DND-41 (cell line): ENCODE measurements at places on chromosomes 3 and 15.

GRCh38 chr3:147372525-147373027, 33.8 kb downstream of the ZIC4 start:
- H3K36me3 ChIP-seq: no peaks in the 10 kb centered on the region
- DNase-seq: no peak
- no peak overlapping the region for H3K4me3 ChIP-seq
- H3K27me3 ChIP-seq: no peaks in the 10 kb centered on the region
- no peaks in the 10 kb centered on the region for H3K4me1 ChIP-seq

- no peaks in the 10 kb centered on the region for H3K36me3 ChIP-seq
- no peaks in the 10 kb centered on the region for H3K4me1 ChIP-seq
- H3K27ac ChIP-seq: no peak overlapping the region
Observed at GRCh38 chr3:167274141-167274874, 105.8 kb downstream of the ZBBX start.

DNA sequence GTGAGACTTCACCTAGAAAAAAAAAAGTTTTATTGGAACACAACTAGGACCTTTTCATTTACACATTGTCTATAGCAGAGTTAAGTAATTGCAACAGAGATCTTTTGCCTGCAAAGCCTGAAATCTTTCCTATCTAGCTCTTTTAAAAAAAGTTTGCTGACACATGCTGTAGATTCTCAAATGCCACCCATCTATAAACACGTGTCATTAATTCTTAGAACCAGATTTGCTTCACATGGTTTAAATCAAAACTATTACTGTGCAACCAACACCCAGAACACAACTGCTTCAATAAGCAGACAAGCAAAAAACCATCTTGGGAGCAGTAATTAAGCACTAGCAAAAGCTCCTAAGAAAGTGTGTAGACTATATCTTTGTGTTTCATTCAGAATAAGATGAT, 55.0 kb downstream of the OXSM start:
- H3K4me3 ChIP-seq: no peak overlapping the region
- DNase-seq: no peak
- no peak overlapping the region for H3K27ac ChIP-seq
- H3K36me3 ChIP-seq: no peaks in the 10 kb centered on the region
- H3K4me1 ChIP-seq: no peaks in the 10 kb centered on the region
- H3K27me3 ChIP-seq: peaks cover under 1% of the 10 kb centered on the region

- no peak overlapping the region for H3K4me3 ChIP-seq
- H3K27me3 ChIP-seq: no peaks in the 10 kb centered on the region
- DNase-seq: no peak
- no peak overlapping the region for H3K27ac ChIP-seq
- no peaks in the 10 kb centered on the region for H3K4me1 ChIP-seq
Observed at GRCh38 chr3:172326993-172327392, 121.3 kb downstream of the GHSR start.

- no peaks in the 10 kb centered on the region for H3K36me3 ChIP-seq
- peaks cover 2% of the 10 kb centered on the region for H3K27me3 ChIP-seq
- H3K27ac ChIP-seq: no peak overlapping the region
- DNase-seq: no peak
- H3K4me3 ChIP-seq: no peak overlapping the region
- H3K4me1 ChIP-seq: no peaks in the 10 kb centered on the region
Observed at GRCh38 chr3:43473244-43473643, 148.6 kb downstream of the ANO10 start.

- H3K27me3 ChIP-seq: no peaks in the 10 kb centered on the region
- H3K4me1 ChIP-seq: no peaks in the 10 kb centered on the region
- DNase-seq: peak; percentile 55
- no peak overlapping the region for H3K4me3 ChIP-seq
- no peaks in the 10 kb centered on the region for H3K36me3 ChIP-seq
Observed at GRCh38 chr15:66774001-66774814, 72.2 kb downstream of the SMAD6 start.

DNA sequence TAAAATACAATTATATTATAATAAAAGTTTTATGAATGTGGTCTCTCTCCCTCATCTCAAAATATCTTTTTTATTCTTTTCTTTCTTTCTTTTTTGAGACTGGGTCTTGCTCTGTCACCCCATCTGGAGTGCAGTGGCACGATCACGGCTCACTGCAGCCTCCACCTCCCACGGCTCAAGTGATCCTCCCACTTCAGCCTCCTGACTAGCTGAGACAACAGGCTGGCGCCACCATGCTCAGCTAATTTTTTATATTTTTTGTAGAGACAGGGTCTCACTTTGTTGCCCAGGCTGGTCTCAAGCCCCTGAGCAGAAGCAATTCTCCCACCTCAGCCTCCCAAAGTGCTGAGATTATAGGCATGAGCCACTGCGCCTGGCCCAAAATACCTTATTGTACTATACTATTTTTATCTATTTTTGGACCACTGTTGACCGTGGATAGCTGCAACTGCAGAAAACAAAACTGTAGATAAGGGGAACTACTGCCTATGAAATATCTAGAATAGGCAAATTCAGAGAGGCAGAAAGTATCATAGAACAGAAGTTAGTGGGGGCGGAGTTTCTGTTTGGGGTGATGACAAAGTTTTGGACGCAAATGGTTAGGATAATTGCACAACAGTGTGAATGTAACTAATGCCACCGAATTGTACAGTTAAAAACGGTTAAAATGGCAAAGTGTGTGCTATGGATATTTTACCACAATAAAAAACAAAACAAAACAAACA, 66.6 kb downstream of the SLC12A8 start:
- H3K4me1 ChIP-seq: no peaks in the 10 kb centered on the region
- H3K36me3 ChIP-seq: no peaks in the 10 kb centered on the region
- no peak for DNase-seq

GRCh38 chr3:185327062-185327461, 35.9 kb upstream of the MAP3K13 start:
- H3K36me3 ChIP-seq: no peaks in the 10 kb centered on the region
- no peak overlapping the region for H3K27ac ChIP-seq
- H3K4me3 ChIP-seq: no peak overlapping the region
- H3K4me1 ChIP-seq: no peaks in the 10 kb centered on the region
- peaks cover 14% of the 10 kb centered on the region for H3K27me3 ChIP-seq

GRCh38 chr3:54853573-54854404, 74.1 kb downstream of the LRTM1 start:
- H3K4me1 ChIP-seq: no peaks in the 10 kb centered on the region
- H3K27me3 ChIP-seq: peaks cover 16% of the 10 kb centered on the region
- no peaks in the 10 kb centered on the region for H3K36me3 ChIP-seq
- H3K27ac ChIP-seq: no peak overlapping the region

GRCh38 chr3:127228866-127229265, 35.9 kb downstream of the PRR23E start:
- peaks cover 5% of the 10 kb centered on the region for H3K4me1 ChIP-seq
- H3K27ac ChIP-seq: no peak overlapping the region
- no peak overlapping the region for H3K4me3 ChIP-seq
- H3K27me3 ChIP-seq: no peaks in the 10 kb centered on the region
- no peaks in the 10 kb centered on the region for H3K36me3 ChIP-seq
- no peak for DNase-seq

DNA sequence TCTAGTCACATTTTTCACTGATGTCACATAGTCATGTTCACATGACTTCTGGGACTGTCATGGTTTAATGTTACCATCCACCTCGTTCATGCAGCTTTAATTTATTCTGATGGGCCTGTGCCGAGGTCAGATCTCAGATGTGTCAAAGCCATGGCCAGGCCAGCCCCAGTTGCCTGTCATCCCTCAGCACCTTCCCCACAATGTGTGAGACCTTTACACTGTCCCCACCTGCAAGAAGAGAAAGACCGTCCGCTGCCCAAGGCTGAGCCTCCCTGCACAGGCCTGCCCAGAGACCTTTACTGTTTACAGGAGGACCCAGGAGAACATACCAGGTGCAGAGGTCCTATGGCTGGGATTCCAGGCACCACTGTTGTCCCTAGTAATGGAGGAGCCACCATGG, 12.8 kb upstream of the KLF15 start:
- no peaks in the 10 kb centered on the region for H3K4me1 ChIP-seq
- no peaks in the 10 kb centered on the region for H3K36me3 ChIP-seq
- DNase-seq: no peak
- no peak overlapping the region for H3K27ac ChIP-seq

DNA sequence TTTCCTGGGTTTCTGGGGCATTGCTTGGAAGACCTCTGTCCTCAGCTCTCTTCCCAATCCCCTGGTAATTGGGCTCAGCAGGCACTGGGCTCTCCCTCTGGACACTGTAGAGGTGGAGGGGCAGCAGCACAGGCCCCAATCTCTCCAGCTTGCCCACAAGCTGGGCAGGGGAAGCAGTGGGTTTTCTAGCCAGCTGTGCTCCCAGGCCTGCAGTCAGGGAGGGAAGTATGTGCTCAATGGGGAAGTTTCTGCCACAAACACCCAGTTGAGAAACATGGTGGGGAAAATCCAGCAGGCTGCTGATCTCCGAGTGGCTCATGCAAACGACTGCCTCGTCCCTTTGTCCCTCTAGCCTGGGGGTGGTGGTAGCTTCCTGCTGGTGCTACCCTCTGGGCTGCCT, 12.8 kb upstream of the RFT1 start:
- no peak for DNase-seq
- peaks cover 3% of the 10 kb centered on the region for H3K27me3 ChIP-seq
- H3K36me3 ChIP-seq: no peaks in the 10 kb centered on the region

GRCh38 chr15:45343258-45343860, 35.0 kb downstream of the GATM start:
- no peak overlapping the region for H3K4me3 ChIP-seq
- H3K4me1 ChIP-seq: no peaks in the 10 kb centered on the region
- no peak overlapping the region for H3K27ac ChIP-seq

- H3K4me1 ChIP-seq: peaks cover 61% of the 10 kb centered on the region
- no peak overlapping the region for H3K4me3 ChIP-seq
- H3K27me3 ChIP-seq: no peaks in the 10 kb centered on the region
- H3K36me3 ChIP-seq: peaks cover 56% of the 10 kb centered on the region
- peak; percentile 57 for DNase-seq
Observed at GRCh38 chr15:98956796-98957553, 50.6 kb downstream of the PGPEP1L start.

- no peak overlapping the region for H3K4me3 ChIP-seq
- H3K27me3 ChIP-seq: no peaks in the 10 kb centered on the region
- no peaks in the 10 kb centered on the region for H3K36me3 ChIP-seq
- DNase-seq: no peak
- no peaks in the 10 kb centered on the region for H3K4me1 ChIP-seq
- no peak overlapping the region for H3K27ac ChIP-seq
Observed at GRCh38 chr3:115323380-115323779, 176.3 kb upstream of the ZBTB20 start.

DNA sequence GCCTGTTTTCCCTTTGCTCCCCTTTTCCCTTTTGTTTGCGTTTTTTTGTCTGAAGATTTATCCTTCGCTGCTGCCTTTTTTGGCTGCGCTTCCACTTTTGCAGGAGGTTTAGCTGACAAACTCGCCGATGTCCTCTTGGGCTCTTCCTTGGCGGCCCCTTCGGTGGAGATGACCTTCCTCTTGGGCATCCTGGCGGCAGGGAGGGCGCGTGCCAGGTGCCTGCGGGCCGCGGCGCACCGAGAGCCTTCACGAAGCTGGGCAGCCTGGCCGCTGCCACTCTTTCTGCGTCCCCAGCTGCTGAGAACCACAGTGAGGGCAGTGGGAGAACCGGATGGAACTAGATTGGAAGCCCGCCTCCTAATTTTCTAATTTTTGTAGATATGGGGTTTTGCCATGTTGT, 197.1 kb upstream of the C2CD4B start:
- no peak overlapping the region for H3K27ac ChIP-seq
- no peaks in the 10 kb centered on the region for H3K36me3 ChIP-seq
- peaks cover 2% of the 10 kb centered on the region for H3K27me3 ChIP-seq
- no peak for DNase-seq

DNA sequence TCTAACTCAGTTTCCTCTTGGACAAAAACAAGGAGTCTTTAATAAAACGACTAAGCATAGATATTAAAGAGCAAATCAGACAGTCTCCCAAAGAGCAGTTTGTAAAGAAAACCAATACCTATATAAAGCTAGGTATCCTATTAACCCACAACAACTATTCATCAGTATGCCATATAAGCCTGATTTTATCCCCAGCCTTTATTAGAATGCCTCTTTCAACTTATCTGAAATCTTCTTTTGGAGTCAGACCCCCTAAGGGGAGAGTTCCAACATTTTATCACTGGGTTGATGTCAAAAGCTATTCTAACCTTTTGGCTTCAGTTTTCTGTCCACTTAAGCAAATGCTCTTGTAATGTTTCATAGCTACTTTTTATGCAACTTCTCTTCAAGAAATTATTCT, 17.8 kb downstream of the MAP2K5 start:
- no peak overlapping the region for H3K27ac ChIP-seq
- H3K4me1 ChIP-seq: peaks cover 21% of the 10 kb centered on the region
- DNase-seq: no peak
- no peaks in the 10 kb centered on the region for H3K27me3 ChIP-seq
- H3K4me3 ChIP-seq: no peak overlapping the region

GRCh38 chr15:70219256-70219895, 121.7 kb upstream of the TLE3 start:
- H3K36me3 ChIP-seq: no peaks in the 10 kb centered on the region
- no peak overlapping the region for H3K27ac ChIP-seq
- no peaks in the 10 kb centered on the region for H3K4me1 ChIP-seq
- DNase-seq: no peak

GRCh38 chr3:139248593-139249255, 95.1 kb upstream of the MRPS22 start:
- no peak overlapping the region for H3K4me3 ChIP-seq
- H3K36me3 ChIP-seq: no peaks in the 10 kb centered on the region
- DNase-seq: no peak
- peaks cover 6% of the 10 kb centered on the region for H3K27me3 ChIP-seq
- H3K4me1 ChIP-seq: no peaks in the 10 kb centered on the region

DNA sequence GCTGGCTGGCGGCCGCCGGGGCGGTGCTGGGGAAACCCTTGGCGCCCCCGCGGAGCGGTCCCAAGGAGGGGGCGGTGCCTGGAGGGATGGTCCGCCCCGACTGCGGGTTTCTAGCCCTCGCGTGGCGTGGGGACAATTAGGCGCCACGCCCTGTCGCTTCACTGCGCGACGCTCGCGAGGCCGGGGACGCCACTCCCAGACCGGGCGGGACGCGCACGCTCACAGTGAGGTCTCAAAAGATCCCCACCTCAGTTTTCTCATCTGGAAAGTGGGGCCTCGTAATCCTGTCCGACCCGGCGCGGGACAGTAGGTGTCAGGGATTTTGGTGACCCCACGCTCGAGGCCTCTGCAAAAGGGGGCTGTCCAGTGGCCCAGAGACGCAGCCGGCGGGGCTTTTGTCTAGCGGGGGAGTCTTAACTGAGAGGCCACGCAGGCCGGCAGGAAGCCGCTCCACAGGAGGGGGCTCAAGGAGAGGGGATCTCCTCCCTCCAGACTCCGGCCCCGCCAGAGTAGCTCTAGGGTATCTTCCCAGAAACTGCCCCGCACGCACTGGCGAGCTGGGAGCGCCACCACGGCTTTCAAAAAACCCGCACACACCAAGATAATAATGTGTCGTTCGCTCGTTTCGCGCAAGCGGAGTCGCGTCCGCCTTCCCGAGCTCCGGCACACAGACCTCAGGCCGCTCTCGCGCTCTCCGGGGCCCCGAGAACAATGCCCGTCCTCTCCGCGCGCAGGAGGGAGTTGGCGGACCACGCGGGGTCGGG, 710 bp upstream of the CLK3 start:
- peaks cover 34% of the 10 kb centered on the region for H3K36me3 ChIP-seq
- H3K27ac ChIP-seq: peak overlapping the region; percentile 88

GRCh38 chr3:161940621-161940965, 444.0 kb downstream of the OTOL1 start:
- DNase-seq: no peak
- no peak overlapping the region for H3K27ac ChIP-seq
- no peak overlapping the region for H3K4me3 ChIP-seq
- no peaks in the 10 kb centered on the region for H3K27me3 ChIP-seq
- peaks cover 15% of the 10 kb centered on the region for H3K4me1 ChIP-seq

GRCh38 chr3:58243976-58244585, 6.5 kb downstream of the ABHD6 start:
- H3K36me3 ChIP-seq: no peaks in the 10 kb centered on the region
- peaks cover under 1% of the 10 kb centered on the region; the same call in 1 of the 2 replicates for H3K4me1 ChIP-seq

- peak; percentile 62 for DNase-seq
- H3K4me3 ChIP-seq: no peak overlapping the region
- no peak overlapping the region for H3K27ac ChIP-seq
- H3K36me3 ChIP-seq: no peaks in the 10 kb centered on the region
- H3K27me3 ChIP-seq: no peaks in the 10 kb centered on the region
Observed at GRCh38 chr15:63891079-63891767, 57.5 kb upstream of the HERC1 start.
